ENCODE measurements at places on chromosomes 7 and 10.
A peak's percentile ranks its signal among the peaks of the same experiment; 100 is the strongest.

DNA sequence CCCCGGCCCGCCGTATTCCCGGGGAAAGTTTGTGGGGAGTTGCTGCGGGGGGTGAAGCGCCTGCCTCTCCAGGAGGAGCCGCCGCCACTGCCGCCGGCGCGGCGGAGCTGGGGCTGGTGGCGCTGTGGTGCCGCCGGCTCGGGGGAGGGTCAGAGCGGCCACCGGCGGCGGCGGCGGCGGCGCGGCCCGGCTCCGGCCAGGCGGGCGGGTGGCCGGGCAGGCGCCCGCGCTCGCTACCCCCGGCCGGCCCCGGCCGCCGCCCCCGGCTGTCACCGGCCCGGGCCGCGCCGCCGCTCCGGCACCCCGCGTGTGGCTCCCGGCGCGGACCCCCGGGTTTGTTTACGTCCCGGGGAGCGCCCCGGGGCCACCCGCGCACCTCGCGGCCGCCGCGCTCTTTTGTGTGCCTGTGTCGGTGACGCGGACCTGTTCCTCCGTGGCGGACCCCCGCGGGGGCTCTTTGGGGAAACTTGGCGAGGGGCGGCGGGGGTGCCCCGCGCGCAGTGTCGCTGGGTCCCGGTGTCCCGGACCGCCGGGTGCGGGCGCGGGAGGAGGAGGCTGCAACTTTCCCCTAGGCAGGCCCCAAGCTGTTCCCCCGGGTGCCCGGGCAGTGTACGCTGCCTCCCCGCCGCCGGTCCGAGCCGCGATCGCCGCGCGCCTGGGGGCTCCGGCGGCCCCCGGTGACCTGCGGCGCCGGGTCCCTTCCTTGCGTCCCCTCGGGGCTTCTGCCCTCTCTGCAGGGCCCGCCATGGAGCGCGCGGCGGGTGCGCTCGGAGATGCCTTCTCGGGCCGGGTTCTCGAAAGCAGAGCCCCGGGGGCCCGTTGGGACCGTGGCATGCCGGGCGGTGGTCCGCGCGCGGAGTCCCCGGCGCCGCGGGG lies 593 bp upstream of the CUX1 start:
- DNase-seq: peak; percentile 37

- DNase-seq: no peak
Observed at GRCh38 chr10:92691591-92692079, 1.9 kb downstream of the HHEX start.

- DNase-seq: no peak
Observed at GRCh38 chr10:90328896-90329295, 528.9 kb downstream of the HTR7 start.

DNA sequence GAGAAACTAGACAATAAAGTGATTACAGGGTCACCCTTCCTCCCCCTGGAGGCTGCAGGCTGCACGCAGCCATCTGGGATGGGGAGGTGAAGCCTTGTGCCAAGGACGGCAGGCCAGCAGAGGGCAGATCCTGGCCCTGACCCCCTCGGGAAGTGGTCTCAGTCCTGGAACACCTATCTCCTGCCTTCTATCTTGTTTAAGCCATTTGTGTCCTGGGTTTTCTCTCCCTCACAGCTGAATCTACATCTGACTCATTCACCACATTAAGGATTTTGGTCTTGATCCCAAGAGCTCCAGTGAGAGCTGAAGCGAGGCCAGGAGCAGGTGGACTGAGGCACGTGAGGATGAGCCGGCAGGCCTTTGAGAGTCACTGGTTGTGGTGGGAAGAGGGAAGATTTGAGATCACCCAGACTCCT lies 16.4 kb upstream of the PARP12 start:
- no peak for DNase-seq

GRCh38 chr7:75642810-75643486 lies 95.8 kb downstream of the HIP1 start:
- DNase-seq: peak; percentile 81

GRCh38 chr7:31950091-31950755 lies 120.0 kb downstream of the PDE1C start:
- no peak for DNase-seq

GRCh38 chr7:2141021-2141410 lies 91.7 kb downstream of the MAD1L1 start:
- DNase-seq: no peak

DNA sequence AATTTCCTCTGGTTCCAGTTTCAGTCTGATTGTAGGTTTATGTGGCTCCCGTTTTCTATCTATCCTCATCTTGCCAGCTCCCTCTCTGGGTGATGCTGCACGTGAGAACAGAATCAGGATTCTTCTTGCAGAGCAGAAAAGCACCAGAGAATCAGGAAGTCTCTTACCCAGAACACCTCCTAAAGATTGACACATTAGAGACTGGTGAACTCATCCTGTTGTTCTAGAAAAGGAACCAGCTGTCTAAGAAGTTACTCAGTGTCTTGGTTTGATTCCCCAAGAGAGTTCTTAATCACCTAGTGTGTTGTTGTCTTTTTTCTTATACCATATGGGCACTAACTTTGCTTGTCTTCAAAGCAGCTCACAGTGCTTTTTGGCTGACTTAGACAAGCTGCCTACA lies 152.4 kb downstream of the DGKI start:
- DNase-seq: no peak

DNA sequence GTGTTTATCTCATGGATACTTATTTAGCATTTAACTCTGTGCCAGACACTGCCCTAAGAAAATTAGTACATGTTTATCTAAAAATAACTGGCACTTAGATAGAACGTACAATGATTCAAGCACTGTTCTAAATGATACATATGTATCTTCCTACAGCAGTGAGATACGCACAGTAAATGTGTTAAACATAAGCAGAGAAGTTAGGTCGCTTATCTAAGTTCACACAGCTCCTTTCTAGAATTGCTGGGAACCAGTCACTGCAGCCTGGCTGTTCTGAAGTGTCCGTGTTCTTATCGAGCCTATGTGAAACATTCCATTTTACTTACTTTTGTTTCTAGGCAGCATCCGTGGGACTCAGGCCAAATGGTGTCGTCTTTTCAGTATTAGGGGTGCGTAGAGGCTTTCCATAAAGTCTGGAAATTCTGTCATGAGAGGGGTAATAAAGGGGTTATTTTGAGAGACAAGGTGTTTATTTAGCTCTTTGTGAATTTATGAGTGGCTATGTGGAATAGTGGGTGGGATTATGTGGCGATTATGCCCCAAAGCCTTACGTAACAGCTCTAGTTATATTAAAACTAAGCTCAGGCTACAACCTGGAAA lies 186.9 kb downstream of the SND1 start:
- no peak for DNase-seq

DNA sequence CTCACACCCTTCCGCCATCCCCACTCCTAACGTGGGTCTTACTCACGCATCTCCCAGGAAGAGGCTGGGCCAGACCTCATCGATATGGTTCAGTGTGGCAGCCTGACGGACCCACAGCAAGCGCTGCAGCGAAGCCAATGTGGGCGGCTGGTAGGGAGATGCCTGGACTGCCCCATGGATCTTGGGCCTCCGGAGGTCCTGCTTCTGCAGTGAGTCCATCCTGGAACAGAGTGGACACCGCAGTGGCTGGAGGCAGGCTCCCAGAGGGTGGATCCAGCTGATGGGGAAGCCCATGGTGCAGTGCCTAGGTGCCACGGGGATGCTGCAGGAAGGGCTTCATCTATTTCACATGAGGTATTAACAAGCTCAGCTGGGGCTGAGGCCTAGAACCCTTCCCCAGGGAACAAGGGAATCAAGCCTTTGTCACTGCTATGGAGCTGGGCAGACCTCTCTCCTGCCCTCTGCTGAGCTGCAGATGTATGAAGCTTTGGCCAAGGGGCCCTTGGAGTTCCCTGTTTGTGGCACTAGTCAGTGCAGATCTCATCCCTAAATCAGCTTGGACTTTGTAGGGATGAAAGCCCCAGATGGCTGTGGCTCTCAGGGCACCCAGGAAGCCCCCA lies 13.7 kb upstream of the SAMD8 start:
- DNase-seq: no peak

DNA sequence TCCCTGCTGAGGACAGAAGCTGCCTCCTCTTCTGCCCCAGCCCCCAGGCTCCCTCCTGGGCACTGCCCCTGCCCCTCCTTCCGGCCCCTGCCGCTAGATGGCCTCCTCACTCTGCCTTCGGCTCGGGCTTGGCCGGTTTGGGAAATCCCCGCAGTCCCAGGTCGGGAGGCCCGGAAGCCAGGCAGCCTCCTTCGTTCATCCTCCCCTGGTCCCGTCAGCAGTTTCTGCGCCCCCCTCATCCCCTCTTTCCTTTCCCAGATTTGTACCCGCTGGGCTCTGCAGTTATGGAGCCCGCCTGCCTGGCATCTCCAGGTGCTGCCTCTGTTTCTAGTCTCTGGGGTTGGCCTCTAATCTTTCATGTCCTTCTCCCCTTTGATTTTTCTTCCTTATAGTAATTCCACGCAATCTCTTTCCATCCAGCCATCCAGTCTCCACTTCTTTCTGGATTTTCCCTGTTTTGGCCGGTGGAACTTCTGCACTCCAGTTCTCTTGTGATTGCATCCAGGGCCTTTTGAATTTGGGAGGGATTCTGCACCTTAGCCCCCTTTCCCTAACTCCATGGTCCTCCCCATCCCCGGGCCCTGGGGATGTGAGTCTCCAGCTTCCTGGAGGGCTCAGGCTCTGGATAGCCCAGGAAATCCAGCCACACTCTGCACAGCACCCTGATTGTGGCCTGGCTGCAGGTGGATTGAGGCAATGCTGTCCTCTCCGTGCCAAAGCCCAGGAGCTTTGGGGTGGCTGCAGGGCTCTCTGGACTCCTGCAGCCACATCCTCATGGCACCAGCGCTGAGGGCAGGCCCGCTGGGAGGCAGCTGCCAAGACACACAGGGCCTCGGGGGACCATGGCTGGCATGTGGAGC lies 3.3 kb upstream of the SHH start:
- peak; percentile 87 for DNase-seq

DNA sequence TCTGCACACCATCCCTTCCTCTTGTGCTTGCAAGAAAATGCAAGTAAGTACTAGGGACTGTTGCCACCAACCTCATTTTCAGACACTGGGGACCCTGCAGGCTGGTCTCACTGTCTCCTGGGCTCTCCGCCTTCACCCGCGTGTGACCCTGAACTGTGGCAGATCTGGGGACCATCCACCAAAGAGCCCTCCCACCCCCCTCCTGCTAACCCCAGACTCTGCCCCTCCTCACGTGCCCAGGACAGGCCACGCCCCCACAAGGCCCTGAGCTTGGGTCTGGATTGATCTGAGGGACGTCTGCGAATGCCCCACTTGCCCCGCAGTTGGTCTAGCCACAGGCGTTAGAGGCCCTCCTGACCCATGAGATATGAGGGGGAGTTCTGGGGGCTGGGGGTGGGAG lies 8.1 kb downstream of the CNPY1 start:
- no peak for DNase-seq

GRCh38 chr10:108632144-108632543 lies 1291.2 kb downstream of the XPNPEP1 start:
- DNase-seq: no peak

GRCh38 chr7:78212476-78213060 lies 414.0 kb downstream of the PHTF2 start:
- DNase-seq: no peak

DNA sequence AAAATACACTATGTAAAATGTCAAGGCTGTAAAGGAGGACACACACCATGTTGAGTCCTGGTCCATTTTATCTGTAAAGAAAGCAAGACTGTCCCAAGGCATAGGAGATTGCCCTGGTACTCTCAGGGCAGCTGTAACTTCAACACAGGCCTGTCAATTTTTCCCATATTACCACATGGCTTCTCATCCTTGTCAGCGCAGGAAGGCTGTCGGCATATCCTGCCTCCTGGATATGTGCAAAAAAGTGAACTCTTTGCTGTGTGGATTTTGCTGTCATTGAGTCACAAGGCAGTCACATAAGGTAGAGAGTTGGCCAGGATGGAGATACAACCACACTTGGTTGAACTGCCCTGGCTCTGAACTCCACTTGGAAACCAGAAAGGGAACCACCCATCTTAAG lies 8.7 kb downstream of the DUSP5 start:
- no peak for DNase-seq

DNA sequence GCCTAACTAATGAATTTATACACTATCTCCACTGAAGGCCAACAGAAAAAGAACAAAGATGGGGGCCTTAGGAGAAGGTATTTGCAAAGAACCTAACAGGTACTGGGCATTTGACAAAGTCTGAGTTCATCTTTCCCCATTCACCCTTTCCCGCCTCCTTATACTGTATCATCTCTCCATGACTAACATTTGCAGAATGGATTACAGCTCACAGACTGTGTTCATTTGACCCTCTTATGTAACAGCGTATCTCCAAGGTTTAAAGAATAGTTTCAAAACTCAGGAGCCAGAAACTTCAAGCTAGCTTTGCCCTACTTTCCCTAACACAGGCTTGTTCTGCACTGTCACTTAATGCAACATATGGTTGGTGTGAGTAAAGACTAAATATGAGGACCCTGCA lies 238.7 kb upstream of the CELF2 start:
- DNase-seq: no peak

GRCh38 chr10:24872049-24872789 lies 80.2 kb downstream of the PRTFDC1 start:
- DNase-seq: no peak

GRCh38 chr7:151244196-151244840 lies 4.2 kb downstream of the SMARCD3 start:
- DNase-seq: peak; percentile 81

DNA sequence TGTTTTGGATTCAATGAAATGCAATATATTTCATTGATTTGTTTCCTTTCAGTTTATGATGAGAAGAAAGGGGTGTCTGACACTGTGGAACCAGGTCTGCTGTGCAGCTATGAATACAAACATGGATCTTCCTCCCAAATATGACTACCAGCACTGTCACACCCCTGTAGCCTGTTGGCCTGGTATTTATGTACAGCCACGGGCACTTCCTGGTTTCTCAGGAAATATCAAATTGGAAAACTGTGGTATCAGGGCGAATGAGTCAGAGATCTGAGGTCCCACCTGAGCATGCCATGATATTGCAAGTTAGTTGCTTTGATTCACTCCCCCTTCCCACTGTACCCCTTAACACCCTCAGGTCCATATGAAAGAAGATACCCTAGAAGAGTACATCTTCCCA lies 87.8 kb downstream of the DNMBP start:
- DNase-seq: no peak

DNA sequence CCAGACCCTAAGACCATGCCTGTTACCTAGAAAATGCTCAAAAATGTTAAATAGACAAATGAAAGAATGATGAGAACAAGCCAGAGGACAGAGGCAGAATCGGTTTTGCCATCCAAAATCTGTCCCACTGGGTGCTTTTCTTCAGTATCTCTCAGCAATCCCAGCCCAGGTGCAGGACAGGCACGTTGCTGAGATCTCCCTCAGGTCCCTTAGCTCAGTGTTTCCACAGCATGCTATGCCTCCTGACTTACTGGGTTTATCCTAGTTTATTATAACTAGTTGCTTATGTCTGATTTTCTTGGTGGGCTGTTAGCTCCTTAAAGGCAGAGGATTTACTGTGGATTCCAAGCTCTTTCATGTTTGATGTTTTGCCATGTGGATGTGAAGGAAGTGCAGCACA lies 20.3 kb downstream of the CPED1 start:
- no peak for DNase-seq

Data from activated naive CD4-positive, alpha-beta T cell treated with anti-CD3 and anti-CD28 coated beads for 36 hours (primary cell).